ENCODE measurements at places on chromosomes 7 and 10.

DNA sequence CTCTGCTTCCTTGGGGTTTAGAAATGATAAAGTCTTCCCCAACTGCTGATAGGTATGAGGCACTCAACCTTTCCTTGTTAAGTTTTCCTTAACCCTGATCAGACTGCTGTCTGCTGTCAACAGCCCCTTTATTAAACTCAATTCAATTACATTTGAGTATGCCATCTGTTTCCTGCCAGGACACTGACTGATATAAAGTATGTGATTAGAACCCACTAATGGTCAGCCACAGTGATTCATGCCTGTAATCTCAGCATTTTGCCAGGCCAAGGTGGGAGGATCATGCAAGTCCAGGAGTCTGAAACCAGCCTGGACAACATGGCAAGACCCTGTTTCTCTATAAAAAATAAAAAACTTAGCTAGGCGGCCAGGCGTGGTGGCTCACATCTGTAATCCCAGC lies 18.1 kb downstream of the BAZ1B start:
- DNase-seq: no peak

DNA sequence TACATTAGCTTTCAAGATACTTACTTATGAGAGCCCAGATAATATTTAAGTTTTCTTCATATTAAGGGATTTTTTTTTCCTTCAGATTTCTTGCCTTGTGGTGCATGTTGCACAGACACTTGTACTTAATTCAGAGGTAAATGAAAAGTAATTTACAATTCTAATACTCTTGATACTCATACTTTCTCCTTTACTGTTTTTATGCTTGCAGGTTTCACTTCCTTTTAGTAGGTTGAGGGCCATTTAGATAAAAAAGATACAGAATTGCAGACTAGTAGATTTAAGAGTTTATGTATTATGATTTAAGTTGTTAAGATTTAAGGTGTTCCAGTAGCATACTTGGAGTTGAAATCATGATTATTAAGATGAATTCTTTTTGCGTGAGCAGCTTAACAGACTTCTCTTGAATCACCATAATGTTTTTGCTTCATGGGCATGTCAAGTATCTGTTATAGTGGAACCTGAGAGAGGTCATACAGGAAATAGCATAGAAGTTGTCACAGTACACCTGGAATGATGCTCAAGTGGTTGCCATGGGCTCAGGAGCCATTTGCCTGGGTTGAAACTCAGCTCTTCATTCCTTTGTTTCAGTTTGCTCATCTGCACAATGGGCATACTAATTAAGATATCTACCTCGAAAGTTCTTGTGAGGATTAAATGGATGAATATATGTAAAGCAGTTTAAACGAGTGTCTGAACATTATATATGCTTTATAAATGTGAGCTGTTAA lies 174.8 kb upstream of the PRPS1L1 start:
- DNase-seq: no peak

DNA sequence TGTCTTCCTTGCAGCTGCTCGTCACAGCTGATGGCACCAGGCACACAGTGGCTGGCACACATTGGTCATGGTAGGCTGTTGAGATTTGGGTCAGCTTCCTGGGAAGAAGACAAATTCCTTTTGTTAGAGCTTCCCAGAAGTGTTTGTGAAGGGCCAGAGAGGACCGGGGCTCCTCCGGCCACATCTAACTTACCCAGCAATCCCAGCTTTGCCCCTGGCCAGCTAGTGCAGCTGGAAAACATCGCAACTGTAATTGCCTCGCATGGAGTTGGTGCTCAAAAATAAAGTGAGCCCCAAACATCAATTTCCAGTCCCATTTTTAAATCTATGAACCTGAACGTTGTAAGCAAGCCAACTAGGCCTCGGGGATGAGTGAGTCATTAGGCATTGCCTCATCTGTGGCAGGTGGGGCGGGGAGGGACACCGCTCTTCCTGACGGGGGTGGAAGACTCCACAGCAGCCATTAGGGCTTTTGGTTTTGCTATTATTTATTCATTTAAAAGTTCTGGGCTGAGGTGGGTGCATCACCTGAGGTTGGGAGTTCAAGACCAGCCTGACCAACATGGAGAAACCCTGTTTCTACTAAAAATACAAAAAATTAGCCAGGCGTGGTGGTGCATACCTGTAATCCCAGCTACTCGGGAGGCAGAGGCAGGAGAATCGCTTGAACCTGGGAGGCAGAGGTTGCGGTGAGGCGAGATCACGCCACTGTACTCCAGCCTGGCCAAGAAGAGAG lies 12.4 kb downstream of the CPA5 start:
- DNase-seq: no peak

GRCh38 chr10:95896071-95896850 lies 11.5 kb upstream of the CC2D2B start:
- DNase-seq: no peak

- DNase-seq: no peak
Measured at GRCh38 chr10:103636492-103636891, 143.0 kb downstream of the NEURL1 start.

DNA sequence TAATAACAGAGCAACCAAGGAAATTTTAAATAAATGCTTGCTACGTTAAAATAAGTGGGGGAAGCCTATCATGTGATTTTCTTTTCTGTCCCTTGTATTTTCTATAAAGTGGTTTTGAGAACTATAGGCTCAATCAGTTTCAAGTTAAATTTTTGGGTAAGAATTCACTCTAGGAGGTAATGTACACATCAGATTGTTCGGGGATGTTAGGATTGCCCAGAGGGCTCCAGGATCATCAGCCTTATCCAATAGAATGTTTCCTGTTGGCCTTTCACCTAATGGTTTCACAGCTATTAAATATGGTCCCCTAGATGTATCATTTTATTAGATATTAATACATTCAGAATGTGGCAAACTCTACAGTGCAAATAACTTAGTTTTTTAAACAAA lies 438.4 kb upstream of the NPVF start:
- DNase-seq: no peak

DNA sequence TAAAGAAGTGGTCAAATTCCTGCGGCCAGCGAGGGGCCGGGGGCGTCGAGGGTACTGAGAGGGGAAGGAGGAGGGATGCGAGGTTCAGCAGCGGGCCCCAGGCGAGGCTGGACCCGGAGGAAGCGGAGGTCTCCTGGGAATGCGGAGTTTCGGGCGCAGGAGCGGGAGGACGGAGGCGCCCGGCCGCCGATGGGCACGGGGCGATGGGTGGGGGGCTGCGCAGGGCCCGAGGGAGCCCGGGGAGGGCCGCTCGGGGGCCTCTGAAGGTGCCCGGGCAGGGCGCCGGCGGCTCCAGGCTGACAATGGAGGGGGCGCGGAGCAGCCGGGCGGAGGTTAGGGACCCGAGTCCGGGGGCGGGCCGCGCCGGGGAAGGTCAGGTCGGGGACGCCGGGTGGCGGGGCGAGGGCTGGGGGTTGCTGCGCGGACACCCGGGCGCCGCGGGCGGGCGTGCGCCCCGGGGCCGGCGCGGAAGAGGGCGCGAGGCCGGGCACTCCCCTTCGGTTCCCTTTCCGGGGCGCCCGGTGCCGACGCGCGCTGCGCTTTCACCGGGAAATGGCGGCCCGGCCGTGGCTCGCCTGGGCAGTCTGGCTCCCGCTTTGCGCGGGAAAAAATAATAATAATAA lies 683 bp downstream of the MACROH2A2 start:
- DNase-seq: no peak

DNA sequence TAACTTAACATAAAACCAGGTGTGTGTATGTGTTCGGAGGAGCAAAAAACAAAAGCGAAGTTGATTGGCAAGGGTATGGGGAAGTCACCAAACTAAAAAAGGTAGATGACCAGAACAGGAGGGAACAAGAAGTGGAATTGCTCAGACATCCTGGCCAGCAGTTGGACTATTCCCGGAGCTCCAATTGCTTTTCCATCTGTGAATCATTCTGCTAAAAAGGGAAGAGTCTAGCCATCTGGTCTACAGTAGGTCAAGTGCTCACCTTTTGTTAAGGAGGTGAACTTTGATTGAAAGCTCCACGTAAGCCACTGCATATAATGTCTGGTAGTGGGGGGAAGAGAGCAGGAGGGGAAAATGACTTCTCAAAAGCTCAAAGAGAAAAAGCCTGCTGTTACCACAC lies 50.0 kb upstream of the BET1 start:
- DNase-seq: no peak

GRCh38 chr10:108566316-108567107 lies 1356.8 kb downstream of the XPNPEP1 start:
- no peak for DNase-seq

DNA sequence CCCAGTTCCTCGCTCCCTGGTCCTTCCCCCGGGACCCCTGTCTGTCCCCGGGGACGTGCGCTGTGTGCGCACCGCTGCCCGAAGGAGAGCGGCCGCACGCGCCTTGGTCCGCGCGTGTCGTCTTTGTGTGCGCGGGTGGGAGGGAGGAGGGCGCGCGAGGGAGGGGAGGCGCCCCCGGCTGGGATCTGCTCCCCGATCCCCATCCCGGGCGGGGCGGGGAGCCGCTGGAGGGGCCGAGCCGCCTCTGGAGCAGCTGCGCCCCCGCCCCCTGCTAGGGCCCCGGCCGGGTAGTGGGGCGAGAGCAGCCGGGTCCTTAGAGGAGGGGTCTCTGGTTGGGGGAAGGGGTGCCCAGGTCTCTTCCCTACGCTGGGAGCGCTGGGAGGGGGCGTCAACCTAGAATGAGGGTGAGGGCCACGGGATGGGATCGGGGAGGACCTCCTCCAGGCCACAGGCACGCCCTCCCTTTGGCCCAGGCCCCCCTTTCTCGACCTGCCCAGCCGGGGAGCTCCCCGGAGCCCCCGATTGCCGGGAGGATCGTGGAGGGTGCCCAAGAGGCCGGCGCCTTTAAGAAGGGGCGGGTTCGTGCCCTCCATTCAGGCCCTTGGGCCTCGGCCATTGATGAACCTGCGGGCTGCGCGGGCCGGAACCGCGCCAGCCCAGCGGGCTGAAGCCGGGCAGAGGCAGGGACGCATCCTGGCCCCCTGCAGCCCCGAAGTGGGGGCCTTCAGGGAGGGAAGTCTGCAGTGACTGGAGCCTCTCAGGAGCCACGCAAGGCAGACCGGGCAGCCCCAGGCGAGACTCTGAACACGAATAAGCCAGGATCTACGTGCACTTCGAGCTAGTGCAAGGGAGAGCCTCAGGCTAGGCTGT lies 678 bp downstream of the SH2B2 start:
- no peak for DNase-seq
